Kidney epithelial cell (primary cell): ENCODE measurements at places on chromosomes 5 and 9. TPM values are rescaled to one million over a fixed set of nuclear protein-coding genes. Genes with fewer than 3 reads are reported as not detected.

CTSL gene
- total RNA-seq, result 85.2 and 117 TPM in 2 replicates

PTGER4 gene
- 13.5 and 13.8 TPM in 2 replicates for total RNA-seq

- no peak for DNase-seq
Observed at GRCh38 chr5:158406884-158407823, 548.2 kb upstream of the CLINT1 start.

DNA sequence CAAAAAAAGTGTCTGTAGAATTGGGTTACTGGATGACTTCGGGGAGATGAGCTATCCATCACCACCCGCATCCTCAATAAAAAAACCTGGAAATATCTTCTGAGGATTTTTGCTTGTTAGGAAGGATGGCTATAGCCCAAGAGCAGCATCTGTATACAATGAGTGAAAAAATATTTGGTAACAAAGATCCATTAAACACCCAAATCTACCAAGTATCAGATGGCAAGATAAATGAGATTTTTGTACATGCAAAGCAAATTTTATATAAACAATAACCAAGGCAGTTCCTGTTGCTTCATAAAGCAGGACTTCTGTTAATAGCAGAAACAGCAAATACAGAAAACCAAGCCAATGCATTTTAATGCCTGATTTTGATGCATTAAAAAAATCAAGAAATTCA, 166.6 kb downstream of the SLC28A3 start:
- DNase-seq, result no peak

DNA sequence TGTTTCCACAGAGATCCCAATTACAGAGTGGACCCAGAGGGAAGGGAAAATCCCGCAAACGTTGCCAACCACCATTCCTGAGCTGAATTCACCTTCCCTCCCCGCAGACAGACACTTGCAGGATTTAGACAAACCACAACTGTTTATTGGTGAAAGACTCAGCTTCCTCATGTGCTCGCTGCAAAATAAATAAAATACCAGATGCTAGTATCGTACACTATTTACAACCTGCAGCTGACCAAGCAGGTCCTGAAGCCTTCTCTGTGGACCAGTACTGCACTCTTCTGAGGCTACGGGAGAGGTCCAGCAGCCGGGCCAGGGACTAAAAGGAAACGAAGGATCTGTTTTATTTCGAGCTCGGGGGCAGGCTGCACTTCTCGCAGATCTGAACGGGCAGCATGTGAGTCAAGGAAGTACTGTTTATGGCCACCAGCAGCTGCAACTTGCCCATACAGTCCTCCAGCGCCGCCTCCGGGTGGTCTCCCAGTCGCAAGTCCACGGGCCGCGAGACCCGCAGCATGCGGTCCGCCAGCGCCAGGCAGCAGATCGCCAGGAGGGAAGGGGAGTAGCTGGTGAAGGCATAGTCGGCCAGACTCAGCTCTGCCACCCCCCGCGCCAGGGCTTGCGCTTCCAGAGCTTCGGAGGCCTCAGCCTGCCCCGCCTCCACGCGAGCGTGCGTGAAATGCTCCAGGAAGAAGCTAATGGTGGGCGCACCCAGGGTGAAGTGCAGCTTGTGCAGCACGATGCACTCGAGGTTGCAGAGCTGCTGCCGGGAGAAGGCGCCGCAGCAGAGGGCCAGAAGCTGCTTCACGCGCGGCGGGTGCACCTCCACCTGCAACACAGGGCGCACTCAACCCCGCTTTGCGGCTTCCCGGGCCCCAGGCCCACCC, 2.1 kb downstream of the CCNO start:
- no peak for DNase-seq

DNA sequence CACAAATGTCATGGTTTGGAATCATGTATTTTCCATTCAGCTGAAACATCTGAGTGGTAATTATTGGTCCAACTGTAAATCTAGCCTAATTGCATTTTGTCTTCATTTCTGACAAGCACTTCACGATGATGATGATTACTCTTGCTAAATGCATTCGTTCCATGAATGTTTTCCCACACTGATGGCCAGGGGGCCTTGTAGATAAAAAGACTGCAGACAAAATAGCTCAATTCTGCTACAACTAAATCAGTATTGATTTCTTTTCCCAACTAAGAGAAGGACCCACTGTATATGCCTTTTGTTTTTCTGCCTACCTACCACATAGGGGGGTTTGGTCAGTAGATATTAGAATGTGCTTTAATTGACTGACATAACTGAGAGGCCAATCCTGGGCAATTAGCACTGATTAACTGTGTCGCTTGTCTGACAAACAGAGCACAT, 1351.3 kb upstream of the NUDT12 start:
- DNase-seq, result no peak

DNA sequence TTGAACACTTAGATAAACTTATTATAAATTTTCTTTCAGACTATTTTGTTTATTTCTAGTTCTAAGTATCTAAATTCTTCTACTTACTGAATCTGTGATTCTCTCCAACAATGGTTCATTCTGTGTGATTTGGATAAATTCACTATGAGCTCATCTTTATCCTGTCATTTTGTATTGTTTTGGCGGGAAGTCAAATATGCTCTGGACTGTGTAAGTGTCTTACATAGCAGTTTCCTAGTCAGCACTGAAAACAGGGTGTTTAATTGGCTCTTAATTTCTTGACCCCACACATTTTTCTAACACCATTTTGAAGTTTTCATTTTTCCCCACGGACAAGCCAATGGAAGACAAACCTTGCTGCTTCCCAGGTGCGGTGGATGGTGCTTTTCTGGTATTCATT, 207.0 kb upstream of the ACO1 start:
- no peak for DNase-seq

SNCAIP gene
- total RNA-seq, result 3.0 and 3.1 TPM in 2 replicates

HTR1A gene
- not detected in 2 replicates for total RNA-seq

- no peak for DNase-seq
Observed at GRCh38 chr9:112248722-112249121, 73.6 kb upstream of the SUSD1 start.

- DNase-seq, result no peak
Observed at GRCh38 chr5:176446884-176447590, 1.1 kb upstream of the FAF2 start.

DNA sequence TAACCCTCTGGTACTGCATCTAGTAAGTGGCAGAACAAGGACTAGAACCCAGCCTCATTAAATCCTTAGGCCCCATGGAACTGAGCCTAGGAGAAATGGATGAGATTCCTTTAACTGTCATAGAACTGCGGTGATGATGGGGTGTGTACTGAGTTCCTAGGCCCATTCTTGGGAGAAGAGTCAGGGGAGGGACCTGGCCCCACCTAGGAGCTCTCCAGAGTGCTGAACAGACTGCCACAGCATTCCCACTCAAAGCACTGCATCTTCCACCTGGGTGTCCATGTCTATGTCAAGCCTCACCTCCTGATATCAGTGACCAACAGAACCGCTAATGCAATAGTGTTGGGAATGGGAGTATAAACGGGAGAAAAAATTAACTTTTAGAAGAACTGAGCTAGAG, 36.6 kb downstream of the TTLL11 start:
- no peak for DNase-seq

- no peak for DNase-seq
Observed at GRCh38 chr5:174489215-174489614, 235.2 kb upstream of the MSX2 start.

GADD45G gene
- total RNA-seq, result 0.41 and 2.2 TPM in 2 replicates

SKP2 gene
- 9.9 and 11.2 TPM in 2 replicates for total RNA-seq

GFPT2 gene
- 4.0 and 7.7 TPM in 2 replicates for total RNA-seq

LCN6 gene
- not detected in 2 replicates for total RNA-seq

GRCh38 chr5:115758356-115758755, 58.1 kb downstream of the CDO1 start:
- DNase-seq, result peak; percentile 50

PCDHGC5 gene
- total RNA-seq, result 0.54 and 0.89 TPM in 2 replicates

GRCh38 chr5:44932922-44933585, 124.3 kb downstream of the MRPS30 start:
- DNase-seq, result no peak

TGFBR1 gene
- total RNA-seq, result 83.7 and 87.8 TPM in 2 replicates

DNA sequence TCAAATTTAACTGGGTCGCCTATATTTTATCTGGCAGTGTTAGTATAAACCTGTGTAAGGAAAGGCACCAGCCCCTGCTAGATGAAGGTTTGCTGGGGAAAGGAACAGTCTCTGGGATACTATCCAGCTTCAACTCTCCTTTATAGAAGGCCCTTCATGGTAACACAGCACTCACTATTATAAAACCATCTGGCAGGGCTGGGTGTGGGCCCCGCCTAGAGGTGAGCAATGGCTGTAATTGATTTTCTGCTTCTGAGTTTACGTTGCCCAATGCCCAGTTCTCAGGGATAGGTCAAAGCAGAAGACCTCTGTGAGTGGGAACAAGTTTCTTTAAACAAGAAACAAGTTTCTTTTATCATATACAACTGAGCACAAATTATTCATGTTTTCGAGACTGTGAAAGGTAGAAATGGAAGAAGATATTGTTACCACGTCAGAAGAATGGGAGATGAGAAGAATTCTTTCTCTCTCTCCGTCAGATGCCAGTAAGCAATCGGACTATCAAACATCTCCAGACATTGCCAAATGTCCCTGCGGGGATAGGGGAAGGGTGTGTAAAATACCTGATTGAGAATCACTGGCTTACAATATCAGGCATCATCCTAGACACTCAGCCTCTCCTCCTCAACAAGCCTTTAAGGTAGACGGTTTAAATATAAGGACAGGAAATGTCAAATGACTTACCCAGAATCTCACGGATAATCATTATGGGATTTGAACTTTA, 205.9 kb downstream of the PDZD2 start:
- no peak for DNase-seq

DNA sequence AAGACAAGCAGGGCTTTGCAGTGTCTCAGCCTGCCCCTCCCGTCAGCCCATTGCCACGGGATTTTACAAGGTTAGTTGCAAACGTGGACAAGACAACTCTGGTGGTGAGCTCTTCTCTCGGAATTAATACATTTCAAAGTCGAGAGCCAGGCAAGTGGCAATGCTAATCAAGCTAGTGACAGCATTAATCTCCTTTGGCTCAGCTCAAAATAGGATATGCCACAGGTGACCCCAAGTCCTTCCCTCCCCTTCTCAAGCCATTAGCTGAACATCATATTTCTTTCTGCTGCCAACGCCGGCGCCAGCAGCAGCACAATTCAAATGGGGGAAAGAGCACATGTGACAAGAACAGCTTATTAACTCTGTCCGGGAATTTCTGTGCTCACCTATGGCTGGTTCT, 190.1 kb downstream of the ATPSCKMT start:
- DNase-seq, result no peak

- no peak for DNase-seq
Observed at GRCh38 chr5:39024005-39024404, 50.2 kb downstream of the RICTOR start.

DNA sequence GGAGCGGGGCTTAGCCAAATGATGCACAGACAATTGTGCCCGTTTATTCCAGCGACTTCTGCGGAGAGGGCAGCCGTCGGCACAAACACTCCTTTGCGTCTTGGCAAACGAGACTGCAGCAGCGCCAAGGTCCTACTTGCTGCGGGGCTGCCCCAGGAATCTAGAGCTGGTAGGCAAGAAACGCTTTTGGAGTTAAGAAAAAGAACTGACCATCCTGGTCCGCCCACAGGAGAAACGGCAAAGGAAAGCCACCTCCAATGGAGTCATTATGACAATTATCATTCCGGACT, 2.3 kb downstream of the RXFP3 start:
- no peak for DNase-seq

DNA sequence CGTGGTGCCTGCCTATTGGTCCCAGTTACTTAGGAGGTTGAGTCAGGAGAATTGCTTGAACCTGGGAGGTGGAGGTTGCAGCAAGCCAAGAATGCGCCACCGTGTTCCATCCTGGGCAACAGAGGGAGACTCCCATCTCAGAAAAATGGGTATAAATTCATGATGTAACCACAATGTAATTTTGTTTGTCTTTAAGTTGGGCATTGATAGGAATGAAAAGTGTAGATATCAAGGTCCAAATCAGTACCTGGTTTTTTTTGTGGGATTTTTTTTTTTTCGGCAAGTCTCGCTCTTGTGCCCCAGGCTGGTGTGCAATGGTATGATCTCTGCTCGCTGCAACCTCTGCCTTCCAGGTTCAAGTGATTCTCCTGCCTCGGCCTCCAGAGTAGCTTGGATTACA, 7.4 kb downstream of the NPM1 start:
- no peak for DNase-seq

GRCh38 chr5:139689631-139690063, 41.5 kb downstream of the CXXC5 start:
- DNase-seq, result no peak

DNA sequence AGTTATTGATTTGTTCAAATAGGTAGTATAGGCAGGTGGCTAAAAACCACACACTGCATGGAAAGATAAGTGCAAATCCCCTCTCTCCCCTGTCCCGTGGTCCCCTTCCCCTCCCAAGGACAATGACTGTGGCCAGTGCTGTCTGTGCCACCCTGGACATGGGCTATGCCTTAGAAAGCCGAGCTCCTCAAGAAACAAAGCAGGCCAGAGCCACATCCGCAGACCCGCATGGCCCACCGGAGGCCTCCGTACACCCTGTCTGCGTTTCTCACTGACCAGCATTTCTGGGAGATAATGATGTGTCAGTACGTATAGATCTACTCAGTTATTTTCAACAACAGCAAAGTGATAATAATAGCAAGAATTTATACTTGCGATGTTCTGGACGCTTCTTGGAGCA, 16.3 kb downstream of the TSPAN17 start:
- DNase-seq, result no peak

DNA sequence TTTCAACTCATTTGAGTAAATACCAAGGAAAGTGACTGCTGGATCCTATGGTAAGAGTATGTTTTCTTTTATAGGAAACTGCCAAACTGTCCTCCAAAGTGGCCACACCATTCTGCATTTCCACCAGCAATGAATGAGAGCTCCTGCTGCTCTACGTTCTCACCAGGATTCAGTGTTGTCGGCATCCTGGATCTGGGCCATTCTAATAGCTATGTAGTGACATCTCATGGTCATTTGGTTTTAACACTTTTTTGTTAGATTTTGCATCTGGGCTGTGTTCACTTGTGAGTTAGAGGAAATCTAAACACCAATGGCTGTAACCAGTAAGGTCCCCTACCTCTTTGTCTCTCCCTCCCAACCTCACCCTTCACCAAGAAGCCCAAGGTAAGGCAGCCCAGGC, 115.9 kb downstream of the ATPSCKMT start:
- DNase-seq, result no peak

LTC4S gene
- 0.41 and 5.1 TPM in 2 replicates for total RNA-seq

GRCh38 chr5:143186623-143187022, 216.9 kb downstream of the NR3C1 start:
- no peak for DNase-seq

PDCD1LG2 gene
- 1.8 and 3.2 TPM in 2 replicates for total RNA-seq

- peak; percentile 31 for DNase-seq
Observed at GRCh38 chr5:50667653-50668595, 1.5 kb downstream of the PARP8 start.
